ENCODE measurements at places on chromosomes 4 and X. TPM values are rescaled to one million over a fixed set of nuclear protein-coding genes. Genes with fewer than 3 reads are reported as not detected.

- H3K36me3 ChIP-seq = no peaks in the 10 kb centered on the region
- H3K27ac ChIP-seq = no peak overlapping the region
- H3K27me3 ChIP-seq = no peaks in the 10 kb centered on the region
- no peaks in the 10 kb centered on the region for H3K4me1 ChIP-seq
These were observed 127.0 kb upstream of the DDIT4L start for GRCh38 chr4:100317032-100317864.

DNA sequence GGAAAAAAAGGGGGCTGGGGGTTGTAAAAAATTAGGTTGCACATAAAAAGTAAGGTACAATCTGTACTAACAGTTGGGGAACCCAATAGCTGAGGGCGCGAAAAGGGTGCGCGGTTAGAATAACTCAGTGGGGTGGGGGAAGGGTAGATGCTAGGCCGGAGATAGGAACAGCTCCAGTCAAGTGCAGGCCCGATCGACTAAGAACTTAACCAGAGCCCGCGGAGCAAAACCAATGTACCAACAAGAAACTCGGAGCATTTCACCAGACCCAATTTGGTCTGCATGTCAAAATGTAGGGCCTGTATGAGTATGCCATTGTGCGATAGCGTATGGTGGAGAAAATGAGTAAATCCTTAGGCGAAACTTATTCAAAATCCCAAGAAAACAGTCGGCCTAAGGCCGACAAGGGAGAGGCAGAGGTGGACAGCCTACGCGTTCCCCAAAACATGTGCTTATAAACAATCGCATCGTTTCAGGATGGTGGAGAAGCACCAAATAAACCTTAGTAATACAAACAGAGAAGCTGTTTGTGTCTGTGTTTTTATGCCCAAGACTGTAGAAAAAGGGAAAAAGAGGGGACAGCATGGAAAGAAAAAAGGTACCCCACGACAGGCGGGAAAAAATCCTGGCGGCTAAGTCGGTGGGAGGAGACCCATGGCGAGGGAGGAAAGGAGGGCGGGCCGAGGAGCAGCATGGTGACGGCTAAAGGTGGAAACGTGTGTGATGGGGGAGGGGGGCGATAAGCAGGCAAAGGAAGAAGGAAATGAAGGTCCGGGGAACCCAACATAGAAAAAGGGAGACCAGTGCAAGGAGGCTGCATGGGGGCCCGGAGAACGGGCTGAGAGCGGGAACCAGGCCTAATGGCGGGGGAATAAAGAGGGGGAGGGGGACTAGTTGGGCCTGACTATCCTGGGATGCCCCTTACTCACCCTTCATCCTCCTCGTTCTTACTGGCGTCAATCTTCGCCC, 990 bp downstream of the HNRNPD start:
- peaks cover 33% of the 10 kb centered on the region for H3K4me1 ChIP-seq
- H3K27ac ChIP-seq = peak overlapping the region; percentile 100
- H3K27me3 ChIP-seq = no peaks in the 10 kb centered on the region
- H3K4me3 ChIP-seq = peak overlapping the region; percentile 100

Gene ALPK1
- 20.3 TPM for total RNA-seq

DNA sequence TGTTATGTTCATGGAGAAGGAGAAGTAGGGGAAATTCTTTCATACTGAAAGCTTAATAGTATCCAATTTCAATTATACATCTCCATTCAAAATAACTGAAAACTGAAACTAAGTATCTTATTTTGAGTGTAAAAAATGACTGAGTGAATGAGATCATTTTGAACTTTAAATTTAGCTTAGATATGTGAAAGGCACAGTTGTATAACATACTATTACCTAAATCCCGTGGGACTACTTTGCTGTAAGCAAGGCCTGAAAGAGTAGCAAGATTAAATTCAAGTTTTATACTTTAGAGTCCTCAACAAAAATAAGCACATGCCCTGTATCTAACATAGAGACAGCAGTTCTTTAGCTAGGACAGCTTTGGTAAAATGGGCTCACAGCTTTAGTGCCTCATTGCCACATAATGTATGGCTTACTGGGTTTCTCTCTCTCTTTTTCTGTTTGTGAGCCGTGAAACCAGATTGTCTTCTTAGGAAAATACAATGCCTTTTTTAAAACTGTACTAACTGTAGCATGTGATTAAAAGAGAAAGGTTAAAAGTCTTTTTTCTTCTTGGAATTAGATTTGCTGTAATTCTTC, 43.2 kb downstream of the GSTCD start:
- no peak overlapping the region for H3K27ac ChIP-seq
- no peak overlapping the region for H3K4me3 ChIP-seq
- H3K36me3 ChIP-seq = no peaks in the 10 kb centered on the region
- no peaks in the 10 kb centered on the region for H3K4me1 ChIP-seq
- no peak for DNase-seq

Gene PLP1
- total RNA-seq = not detected

DNA sequence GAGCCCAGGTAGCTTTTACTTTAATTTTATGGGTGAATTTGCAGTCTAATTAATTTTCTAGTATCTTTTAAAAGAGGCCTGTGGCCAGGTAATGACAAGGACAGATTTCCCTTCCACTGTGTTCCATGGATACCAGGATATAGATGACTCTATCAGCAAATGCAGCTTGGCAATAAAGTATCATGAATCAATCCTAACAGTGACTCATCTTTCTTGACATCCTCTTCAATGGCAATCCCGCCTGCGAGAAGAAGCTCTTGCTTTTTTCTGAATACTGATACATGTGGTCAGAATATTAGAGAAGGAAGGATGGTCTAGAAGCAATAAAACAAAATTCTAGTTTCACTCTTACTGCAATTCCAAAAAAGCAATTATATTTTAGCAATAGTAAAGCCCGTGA, 267.8 kb downstream of the DTHD1 start:
- H3K27me3 ChIP-seq = no peaks in the 10 kb centered on the region
- no peak overlapping the region for H3K27ac ChIP-seq
- H3K4me1 ChIP-seq = peaks cover 15% of the 10 kb centered on the region
- DNase-seq = peak; percentile 6

GRCh38 chr4:47469951-47470350, 6.4 kb upstream of the COMMD8 start:
- no peaks in the 10 kb centered on the region for H3K27me3 ChIP-seq
- H3K27ac ChIP-seq = no peak overlapping the region
- H3K36me3 ChIP-seq = no peaks in the 10 kb centered on the region
- H3K4me3 ChIP-seq = no peak overlapping the region

Gene NPNT
- total RNA-seq = not detected

DNA sequence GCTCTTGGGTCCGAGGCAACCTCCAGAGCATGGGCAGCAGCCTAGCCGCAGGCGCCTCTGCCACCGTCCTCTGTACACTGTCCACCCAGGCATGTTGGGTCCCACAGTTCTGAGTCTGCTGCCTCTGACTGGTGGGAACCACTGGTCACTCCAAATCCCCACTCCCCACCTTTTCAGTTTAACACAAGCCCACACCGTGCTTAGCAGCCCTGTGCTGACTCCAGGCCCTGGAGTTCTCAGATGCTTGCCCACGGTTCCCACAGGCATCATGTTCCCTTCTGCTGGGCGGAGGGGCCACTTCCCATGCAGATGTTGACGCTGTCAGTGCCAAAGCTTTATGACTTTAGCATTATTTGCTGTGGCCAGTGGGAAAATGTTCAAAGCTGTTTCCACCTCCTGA, 104.5 kb downstream of the SCD5 start:
- H3K36me3 ChIP-seq = no peaks in the 10 kb centered on the region
- H3K27ac ChIP-seq = no peak overlapping the region
- H3K27me3 ChIP-seq = no peaks in the 10 kb centered on the region
- H3K4me1 ChIP-seq = peaks cover 5% of the 10 kb centered on the region
- no peak for DNase-seq

Measured in MCF 10A (cell line).